Activated CD8-positive, alpha-beta T cell treated with anti-CD3 and anti-CD28 coated beads, Interleukin-2, amount 10 ng/mL, durations not matched to agents 7 days and 5 days (primary cell): ENCODE measurements at places on chromosomes 1 and 21. TPM values are rescaled to one million over a fixed set of nuclear protein-coding genes. Genes with fewer than 3 reads are reported as not detected.
A peak's percentile ranks its signal among the peaks of the same experiment; 100 is the strongest.

DNA sequence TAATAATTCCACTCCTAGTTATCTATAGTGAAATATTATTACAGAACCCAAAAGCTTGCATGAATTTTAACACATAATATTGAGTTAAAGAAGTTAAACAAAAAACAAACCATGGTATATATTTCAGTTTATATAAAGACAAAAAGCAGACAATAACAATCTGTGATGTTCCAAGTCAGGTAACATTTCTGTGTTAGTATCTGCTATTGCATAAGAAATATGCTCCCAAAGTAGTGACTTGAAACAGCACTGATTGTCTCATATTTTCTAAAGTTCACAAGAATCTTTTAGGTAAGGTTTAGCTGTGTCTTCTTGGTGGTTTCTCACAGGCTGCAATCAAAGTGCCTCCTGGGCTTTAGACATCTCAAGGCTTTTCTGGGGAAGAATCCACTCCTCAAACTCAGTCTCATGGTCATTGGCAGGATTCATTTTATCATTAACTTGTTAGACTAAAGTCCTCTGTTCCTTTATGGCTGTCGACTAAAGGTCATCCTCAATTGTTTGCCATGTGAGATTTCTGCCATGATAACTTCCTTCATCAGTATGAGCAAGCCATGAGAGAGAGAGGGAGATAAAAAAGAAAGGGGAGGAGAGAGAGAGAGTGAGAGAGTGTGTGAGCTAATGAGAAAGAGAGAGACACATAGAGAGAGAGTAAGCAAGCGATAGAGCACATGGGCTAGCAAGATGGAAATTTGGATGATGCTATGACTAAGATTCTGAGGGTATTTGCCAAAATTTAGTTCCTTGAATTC, 19.9 kb downstream of the GBP1 start:
- no peak for DNase-seq

DNA sequence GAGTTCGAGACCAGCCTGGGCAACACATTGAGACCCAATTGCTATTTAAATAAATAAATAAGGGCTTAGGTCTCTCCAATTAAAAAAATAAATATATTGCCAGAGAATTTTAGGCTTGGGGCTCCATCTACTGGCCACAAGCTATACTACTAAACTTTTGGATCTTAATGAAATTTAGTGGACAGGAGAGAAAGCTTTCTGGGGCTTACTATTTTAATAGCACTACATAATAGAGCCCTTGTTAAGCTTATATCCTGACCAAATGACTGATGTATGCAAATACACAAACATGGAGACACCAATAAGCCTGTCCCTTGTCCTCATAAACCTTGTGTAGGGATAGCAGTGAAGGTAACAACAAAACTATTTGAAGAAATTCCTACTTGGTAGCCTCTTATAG, 18.4 kb downstream of the CCT3 start:
- DNase-seq, result peak; percentile 45

DNA sequence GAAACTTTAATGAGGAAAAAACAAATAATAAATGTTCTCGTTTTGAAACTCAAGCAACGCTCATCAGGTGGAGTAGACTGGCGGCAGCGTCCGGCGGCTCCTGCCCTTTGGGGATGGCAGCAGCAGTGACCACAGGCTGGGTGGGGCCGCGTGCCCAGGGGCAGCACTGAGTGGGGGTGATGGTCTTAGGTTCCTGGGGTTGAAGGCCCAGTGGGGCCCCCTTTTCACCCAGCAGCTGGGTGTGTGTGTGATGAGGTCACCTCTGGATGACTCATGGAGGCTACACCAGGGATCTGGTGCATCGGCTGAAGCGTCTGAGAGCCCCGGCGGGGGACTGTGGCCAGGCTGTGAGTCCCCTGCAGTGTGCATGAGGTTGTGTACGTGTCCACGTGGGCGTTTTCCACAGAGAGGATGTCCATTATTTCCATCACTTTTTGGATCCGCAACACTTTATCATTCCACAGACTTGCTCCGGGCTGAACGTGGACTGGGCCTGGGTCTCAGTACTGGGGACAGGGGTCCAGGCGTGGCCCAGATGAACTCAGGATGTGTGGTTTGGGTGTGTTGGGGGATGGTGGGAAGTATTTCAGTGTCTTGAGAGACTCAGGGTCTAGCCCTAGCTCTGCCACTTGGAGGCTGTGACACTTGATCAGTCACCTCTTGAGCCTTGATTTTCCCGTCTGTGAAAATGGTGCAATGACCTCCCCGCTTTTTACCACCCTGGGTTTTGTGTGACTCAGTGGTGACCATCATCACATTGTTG, 25.6 kb downstream of the LDLRAP1 start:
- DNase-seq, result no peak

Gene GUCA2B
- total RNA-seq, result not detected

Gene CLCNKB
- not detected for total RNA-seq

Gene BCAR3
- total RNA-seq, result 0.44 TPM

Gene SYNC
- not detected for total RNA-seq

Gene BARHL2
- total RNA-seq, result not detected

Gene ZNF362
- 19.7 TPM for total RNA-seq

Gene KISS1
- not detected for total RNA-seq

Gene OLFM3
- not detected for total RNA-seq

GRCh38 chr1:93656491-93656890, 25.1 kb downstream of the BCAR3 start:
- DNase-seq, result no peak

Gene PTPN22
- 74.8 TPM for total RNA-seq

DNA sequence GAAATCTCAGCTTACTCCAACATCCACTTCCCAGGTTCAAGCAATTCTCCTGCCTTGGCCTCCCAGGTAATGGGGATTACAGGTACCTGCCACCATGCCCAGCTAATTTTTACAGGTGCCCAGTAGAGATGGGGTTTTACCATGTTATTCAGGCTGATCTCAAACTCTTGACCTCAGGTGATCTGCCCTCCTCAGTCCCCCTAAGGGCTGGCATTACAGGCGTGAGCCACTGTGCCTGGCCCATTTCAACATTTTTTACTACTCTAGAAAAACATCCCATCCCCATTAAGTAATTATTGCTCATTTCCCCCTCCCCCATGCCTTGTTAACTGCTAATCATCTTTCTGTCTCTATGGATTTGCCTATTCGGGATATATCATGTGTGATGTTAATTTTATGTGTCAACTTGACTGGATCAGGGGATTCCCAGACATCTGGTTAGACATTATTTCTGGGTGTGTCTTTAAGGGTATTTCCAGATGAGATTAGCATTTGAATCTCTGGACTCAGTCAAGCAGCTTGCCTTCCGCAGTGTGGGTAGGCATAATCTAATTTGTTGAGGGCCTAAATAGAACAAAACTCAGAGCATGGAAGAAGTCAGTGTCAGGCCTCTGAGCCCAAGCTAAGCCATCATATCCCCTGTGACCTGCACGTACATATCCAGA, 33.0 kb upstream of the ZBTB8B start:
- DNase-seq, result no peak

GRCh38 chr1:57860325-57860724, 436.5 kb upstream of the DAB1 start:
- DNase-seq, result no peak

- DNase-seq, result no peak
These were observed 24.7 kb upstream of the RAB3GAP2 start for GRCh38 chr1:220296981-220297380.

Gene PTGFR
- total RNA-seq, result not detected

Gene EPHA2
- not detected for total RNA-seq

DNA sequence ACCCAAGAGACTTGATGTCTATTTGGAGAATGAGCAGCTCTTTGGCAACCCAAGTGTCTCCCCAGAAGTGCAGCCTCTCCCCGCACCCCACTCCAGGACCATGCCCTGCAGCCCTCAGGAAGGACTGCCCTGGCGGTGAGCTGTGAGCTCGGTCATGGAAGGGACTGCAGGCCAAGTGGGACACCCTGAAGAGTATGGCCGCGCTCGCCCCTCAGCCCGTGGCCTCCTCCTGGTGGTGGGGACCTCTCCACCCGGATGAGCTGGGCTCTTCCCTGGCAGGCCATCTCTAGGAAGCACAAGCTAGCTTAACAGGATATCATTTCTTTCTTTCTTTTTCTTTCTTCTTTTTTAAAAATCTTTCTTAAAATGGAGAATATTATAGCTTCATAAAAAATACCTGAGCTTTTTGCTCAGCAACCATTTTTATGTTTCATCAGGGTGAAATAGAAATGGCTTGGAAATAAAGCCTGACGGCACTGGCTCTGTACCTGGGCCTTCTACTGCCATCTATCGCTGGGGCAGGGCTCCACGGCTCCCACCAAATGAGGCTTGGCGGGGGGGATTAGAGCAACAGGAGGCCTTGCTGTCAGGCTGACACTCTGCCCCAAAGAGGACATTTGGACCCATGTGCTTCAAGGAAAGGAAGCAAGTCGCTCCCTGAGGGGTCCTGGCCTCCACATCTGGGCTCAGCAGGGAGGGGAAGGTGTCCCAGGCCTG, 296.2 kb upstream of the VAMP3 start:
- DNase-seq, result no peak

Gene CCDC27
- total RNA-seq, result not detected

GRCh38 chr1:37691497-37692077, 729 bp upstream of the CDCA8 start:
- DNase-seq, result peak; percentile 45

Gene HTR1D
- total RNA-seq, result not detected

- DNase-seq, result no peak
These were observed 14.1 kb upstream of the TRAPPC10 start for GRCh38 chr21:43997766-43998742.

GRCh38 chr1:116476321-116476720, 94.5 kb downstream of the CD58 start:
- no peak for DNase-seq

Gene FNDC7
- not detected for total RNA-seq

Gene SPATA17
- not detected for total RNA-seq

Gene FALEC
- not detected for total RNA-seq

Gene GREM2
- not detected for total RNA-seq

DNA sequence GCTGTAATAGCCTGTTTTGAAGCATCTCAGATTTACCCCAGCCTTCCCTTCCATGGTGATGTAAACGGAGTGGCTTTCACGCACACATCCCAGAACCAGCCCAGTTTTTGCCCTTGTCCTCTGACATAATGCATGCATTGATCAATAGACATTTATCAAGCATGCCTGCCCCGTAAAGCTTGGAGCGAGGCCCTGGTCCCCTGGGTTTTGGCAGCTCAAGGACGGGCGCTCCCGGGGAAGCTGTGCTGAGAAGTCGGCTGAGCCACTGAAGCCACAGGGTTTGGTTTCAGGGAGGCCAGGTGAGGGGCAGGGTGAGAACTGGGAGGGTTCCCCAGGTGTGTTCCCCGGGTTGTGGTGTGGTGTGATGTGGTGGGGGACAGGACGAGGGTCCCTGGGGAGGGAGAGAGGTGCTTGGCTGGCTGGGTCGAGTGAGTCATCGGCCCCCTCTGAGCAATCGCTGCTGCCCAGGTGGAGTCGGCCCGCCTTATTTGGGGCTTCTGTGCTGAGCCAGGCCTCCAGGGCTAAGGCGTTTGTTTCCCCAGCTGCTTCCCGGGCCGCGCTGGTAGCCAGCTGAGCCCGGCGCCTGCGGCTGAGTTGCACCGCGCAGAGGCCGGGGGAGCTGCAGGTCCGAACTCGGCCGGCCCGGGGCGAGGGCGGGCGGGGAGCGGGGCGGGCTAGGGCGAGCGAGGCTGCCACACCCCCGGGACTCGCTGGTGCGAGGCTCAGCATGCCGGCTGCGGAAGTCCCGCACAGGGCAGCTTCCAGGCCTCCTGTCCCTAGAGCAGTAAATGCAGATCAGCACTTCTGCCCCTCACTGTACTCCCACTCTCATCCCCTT, 23.6 kb downstream of the ATP2B4 start:
- DNase-seq, result peak; percentile 70

DNA sequence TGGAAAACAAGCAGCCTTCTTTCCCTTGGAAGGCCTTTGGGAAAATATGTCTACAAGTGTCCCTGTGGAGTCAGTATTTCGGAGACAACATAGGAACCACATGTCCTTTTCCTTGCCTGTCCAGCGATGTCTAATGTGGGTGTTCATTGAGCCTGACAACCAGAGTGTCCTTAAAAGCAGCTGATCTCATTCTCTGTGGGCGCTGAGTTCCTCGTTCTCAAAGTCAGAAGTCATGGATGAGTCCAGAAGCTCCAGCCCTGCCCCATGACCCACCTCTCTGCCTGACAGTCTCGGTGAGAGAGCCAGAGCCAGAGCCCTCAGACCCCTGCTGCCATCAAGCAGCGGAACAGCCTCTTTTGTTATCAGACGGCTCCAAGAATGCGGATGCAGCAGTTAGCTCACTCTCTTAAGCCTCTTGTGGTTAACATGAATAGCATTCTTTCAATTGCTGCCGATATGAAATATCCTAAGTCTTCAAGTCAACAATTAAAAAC, 329.2 kb downstream of the TGFB2 start:
- no peak for DNase-seq

DNA sequence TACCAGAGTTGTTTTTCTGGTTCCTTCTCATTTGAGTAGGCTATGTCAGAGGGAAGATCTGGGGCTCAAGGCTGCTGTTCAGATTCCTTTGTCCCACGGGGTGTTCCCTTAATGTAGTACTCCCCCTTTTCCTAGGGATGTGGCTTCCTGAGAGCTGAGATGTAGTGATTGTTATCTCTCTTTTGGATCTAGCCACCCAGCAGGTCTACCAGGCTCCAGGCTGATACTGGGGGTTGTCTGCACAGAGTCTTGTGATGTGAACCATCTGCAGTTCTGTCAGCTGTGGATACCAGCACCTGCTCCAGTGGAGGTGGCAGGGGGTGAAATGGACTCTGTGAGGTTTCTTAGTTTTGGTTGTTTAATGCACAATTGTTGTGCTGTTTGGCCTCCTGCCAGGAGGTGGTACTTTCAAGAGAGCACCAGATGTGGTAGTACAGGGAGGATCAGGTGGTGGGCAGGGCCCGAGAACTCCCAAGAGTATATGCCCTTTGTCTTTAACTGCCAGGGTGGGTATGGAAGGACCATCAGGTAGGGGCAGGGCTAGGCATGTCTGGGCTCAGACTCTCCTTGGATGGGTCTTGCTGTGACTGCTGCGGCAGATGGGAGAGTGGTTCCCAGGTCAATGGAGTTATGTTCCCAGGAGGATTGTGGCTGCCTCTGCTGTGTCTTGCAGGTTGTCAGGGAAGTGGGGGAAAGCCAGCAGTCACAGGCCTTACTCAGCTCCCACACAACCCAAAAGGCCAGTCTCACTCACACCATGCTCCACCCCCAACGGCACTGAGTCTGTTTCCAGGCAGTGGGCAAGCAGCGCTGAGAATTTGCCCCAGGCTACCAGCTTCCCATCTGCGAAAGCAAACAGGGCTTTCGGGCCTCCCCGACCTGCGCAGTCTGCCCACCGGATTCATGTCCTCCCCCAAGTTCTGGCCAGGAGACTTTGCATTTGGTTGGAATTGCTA, 64.2 kb downstream of the SERINC2 start:
- DNase-seq, result no peak

DNA sequence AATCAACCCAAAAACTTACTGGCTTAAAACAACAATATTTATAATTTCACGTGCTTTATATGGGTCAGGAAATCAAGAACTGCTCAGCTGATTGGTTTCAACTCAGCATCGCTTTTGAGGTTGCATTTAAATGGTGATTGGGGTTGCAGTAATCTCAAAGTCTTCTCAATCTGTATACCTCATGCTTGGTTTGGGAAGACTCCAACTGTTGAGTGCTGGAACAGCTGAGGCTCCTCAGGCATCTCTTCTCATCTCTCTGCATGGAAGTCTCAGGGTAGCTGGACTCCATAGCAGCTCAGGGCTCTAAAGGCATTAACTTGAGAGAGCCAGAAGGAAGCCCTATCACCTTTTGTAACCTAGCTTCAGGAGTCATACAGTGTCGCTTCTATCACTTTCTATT, 35.1 kb downstream of the AK5 start:
- DNase-seq, result no peak
